GM03348 (cell line): ENCODE measurements at places on chromosomes 16 and 17.

- no peak for DNase-seq
Measured at GRCh38 chr17:57432507-57433277, 176.4 kb downstream of the MSI2 start.

DNA sequence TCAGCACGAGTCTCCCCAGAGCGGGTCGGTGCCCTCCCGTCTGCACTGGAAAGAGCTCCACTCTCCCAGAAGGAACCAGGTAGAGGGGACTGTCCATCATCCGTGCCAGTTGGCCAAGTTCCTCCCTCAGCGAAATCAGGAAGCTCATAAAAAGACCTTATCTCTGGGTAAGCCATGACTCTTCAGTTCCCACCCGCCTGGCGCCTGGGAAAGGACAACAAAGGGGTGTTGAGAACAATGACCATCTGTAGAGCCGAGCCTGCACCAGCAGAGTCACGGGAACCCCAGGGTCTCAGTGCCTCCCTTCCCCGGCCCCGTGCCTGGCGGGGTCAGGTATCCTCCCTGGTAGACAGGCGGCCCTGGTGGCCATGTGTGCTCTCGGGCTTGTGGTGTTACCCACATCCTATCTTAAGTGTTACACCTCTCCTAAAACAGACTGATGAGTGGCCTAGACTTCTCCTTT is 190.7 kb downstream of the AXIN2 start:
- DNase-seq: no peak

DNA sequence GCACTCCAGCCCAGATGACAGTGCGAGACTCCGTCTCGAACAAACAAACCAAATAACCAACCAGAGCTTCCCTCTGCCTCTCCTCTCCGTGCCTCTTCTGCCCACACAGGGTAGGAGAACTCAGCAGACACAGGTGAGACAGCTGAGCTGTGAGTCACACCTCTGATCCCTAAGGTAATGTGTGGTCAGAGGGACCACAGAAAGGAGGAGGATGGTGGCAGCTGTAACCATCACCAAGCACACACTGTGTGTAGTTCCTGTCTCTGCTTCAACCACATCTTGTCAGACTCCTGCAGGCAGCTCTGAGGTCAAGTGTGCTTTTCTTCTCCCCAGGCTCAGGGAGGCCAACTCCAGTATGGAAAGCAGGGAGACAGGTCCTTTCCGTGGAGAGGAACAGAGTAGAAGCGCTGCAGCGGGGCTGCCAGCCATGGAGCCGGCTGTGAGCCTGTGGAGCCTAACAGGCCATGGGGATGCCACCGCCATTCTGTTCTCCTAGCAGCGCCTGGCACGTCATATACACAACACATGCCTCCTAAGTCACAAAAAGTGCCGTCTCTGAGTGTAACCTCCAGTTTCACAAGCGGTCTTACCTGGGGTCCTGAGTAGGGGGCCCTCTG is 7.1 kb downstream of the NUDT16L1 start:
- DNase-seq: no peak

- no peak for DNase-seq
Measured at GRCh38 chr16:4886151-4886550, 38.9 kb downstream of the UBN1 start.

DNA sequence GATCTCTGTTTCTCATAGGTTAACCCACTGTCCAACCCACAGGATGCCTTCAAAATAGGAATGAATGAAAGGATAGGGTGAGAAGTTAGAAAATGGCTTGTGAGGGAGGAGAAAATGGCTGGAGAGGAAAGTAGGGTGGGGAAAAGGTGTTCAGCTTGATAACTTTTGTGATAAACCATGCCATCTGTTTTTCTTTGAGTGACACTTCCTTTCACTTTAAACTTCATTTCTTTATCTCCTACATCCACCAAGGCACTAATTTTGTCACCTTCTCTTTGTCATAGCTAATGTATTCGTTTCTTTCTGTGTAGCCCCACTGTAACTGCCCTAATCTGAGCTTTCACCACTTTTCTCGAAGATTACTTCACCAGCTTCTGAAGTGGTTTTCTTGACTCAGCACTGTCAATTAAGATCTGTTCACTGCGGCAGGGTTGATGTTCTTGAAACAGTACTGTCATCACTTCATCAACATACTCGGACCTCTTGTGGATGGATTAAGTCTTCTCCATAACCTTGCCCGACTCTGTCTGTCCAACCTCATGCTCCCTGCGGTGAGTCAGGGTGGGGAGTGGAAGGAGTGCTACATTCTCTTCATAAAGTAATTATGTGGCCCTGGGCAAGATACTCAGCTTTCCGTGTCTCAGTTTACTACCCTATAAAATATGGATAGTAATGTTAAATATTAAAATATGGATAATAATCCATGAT is 5.5 kb upstream of the KRT10 start:
- DNase-seq: no peak

DNA sequence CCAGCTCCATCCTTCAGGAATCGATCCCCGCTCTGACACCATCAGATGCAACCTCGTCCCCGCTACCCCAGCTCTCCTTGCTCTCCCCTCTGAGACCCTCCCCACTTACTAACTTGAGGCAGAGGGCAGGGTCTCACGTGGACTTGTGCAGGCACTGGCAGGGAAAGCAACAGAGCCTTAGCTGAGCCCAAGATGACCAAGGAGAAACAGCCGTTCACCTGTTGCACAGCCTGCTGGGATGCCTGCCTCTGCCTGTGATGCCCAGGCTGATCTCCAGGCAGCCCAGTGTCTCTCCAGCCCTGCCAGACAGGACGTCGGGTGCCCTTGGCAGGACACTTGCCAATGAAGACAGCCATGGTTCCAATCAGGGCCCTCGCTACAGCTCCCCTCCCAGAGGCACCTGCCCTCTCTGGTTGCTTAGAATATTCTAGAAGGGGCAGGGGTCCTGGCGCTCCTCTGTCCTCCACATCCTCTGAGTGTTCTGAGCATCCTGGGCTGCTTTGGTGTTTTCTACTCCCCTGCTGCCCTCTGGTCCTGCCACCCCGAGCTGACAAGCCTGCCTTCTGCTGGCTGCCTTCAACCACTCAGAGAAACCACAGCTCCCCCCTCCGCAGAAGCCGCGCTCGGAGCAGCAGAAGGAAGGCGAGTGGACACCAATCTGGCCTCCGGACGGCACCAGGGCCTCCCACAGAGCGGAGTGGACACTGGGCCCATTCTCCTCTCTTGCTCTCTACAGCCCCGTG is 6.7 kb downstream of the CEP295NL start:
- DNase-seq: no peak

GRCh38 chr16:76943921-76944320 is 247.1 kb upstream of the MON1B start:
- DNase-seq: no peak

- no peak for DNase-seq
Measured at GRCh38 chr17:155576-155975, 18.2 kb downstream of the SCGB1C2 start.

DNA sequence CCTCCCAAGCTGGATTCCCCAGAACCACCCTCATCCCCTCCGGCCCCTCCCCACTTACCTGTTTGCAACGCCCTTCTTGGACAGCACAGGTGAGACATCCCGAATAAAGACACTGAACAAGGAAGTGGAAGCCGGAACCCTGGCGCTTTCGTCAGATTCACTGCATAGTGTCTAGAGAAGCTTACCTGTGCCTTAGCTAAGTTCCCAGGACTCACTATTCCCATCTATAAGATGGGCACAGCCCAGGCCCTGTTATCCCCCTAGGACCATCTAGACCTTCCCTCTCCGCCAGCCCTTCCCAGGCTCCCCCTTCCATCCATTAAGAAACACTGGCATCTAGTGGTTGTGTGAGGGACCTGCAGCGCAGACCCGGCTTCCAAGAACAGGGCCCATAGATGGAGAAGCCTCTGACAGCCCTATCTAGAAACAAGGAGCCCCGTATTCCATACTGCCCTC is 26.9 kb upstream of the RPL38 start:
- peak; percentile 85 for DNase-seq

- no peak for DNase-seq
Measured at GRCh38 chr17:17725011-17725751, 43.9 kb downstream of the RAI1 start.

DNA sequence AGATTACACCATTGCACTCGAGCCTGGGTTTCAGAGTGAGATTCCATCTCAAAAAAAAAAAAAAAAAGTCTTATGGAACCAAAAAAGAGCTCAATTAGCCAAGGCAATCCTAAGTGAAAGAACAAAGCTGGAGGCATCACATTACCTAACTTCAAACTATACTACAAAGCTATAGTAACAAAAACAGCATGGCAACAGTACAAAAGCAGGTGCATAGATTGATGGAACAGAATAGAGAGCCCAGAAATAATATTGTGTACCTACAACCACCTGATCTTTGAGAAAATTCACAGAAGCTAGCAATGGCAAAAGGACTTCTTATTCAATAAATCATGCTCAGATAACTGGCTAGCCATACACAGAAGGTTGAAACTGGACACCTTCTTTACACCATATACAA is 24.7 kb upstream of the CCL2 start:
- DNase-seq: no peak

DNA sequence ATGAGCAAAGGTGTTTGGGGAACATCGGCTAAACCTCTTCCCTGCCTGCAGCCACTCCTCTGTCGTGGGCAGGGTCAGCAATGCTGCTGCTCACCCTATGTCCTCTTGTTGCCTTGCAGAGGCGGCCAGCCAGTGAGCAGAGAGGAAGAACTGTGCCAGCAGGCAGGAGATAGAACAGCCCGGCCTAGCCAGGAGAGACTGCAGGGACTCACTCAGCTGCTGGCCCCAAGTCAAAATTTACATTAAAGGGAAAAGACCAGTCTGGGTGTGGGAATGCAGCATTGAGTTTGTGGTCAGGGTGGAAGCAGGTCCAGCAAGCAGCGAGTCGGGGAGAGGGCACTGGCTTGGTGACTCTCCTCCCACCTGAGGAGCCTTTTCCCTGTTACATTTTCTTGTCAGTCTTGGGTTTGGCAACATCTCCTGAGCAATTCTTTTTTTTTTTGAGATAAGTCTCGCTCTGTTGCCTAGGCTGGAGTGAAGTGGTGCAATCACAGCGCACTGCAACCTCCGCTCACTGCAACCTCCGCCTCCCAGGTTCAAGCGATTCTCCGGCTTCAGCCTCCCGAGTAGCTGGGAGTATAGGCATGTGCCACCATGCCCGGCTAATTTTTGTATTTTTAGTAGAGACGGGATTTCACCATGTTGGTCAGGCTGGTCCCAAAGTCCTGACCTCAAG is 22.7 kb downstream of the LIG3 start:
- no peak for DNase-seq

DNA sequence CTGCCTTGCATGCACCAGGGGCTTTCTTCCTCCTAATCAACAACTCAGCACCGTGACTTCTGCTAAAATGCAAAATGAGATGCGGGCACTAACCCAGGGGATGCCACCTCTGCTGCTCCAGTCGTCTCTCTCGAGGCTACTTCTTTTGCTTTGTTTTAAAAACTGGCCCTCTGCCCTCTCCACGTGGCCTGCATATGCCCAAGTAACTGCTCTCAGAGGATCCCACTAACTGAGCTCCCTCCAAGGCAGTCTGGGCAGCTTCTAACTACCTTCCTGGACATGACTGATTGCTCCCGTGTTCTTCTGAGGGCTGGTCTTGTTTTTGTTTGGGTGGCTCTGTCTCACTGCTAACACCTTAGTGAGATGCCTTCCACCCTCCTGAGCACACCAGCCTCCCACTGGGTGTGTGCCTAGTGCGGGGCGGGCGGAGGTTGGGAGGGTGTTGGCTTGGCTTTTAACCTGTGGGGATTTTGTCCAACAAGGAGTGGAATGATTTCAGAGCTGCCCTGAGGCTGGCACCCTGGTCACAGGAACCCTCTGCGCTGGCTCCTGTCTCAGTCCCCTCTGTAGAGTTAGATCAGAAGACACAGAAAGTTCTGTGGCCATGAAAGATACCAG is 8.9 kb upstream of the LGALS9 start:
- DNase-seq: peak; percentile 34

DNA sequence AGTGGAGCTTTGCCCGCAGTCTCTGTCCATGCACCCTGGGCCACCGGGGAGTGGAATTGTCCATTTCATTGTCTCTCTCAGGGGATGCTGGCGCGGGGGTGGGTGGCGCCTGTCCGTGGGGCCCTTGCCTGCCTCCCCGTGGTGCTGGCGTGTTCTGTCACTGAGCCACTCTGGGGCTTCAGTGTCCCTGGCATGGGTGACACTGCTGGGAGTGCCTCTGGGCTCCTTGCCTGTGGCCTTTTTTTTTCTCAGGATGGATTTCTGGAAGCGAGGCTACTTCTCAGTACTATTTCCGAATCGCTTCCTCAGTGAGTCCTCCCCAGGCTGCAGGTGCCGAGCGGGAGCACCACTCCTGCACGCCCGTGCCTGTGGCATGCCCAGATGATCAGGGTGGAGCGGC is 55.0 kb downstream of the PDPK1 start:
- DNase-seq: no peak

GRCh38 chr17:29119265-29119664 is 60.9 kb downstream of the MYO18A start:
- DNase-seq: no peak

GRCh38 chr17:6365200-6365943 is 69.5 kb downstream of the AIPL1 start:
- DNase-seq: no peak

- no peak for DNase-seq
Measured at GRCh38 chr17:77330602-77331081, 189.9 kb downstream of the SEC14L1 start.

DNA sequence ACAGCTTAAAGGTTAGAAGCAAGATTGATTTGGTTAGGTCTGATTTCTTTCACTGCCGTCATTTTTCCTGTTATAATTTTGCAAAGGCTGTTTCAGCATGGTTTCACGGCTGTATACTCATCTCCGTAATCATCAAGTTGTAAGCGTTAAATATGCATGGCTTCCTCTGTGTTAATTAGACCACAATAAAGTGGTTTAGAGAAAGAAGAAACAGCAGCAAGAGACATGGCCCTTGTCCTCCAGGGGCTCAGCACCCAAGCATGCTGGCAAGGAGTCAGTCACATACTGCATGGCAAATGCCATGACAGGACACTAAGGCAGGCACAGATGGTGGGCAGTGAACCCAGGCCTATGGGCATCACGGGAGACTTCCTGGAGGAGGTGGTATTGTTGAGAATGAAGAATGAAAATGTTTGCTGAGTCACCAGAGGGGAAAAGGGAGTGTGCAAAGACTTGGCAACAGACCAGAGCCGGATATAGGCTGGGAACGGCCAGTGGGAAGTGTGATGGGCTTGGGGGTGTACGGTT is 61.4 kb upstream of the PLCG2 start:
- no peak for DNase-seq

DNA sequence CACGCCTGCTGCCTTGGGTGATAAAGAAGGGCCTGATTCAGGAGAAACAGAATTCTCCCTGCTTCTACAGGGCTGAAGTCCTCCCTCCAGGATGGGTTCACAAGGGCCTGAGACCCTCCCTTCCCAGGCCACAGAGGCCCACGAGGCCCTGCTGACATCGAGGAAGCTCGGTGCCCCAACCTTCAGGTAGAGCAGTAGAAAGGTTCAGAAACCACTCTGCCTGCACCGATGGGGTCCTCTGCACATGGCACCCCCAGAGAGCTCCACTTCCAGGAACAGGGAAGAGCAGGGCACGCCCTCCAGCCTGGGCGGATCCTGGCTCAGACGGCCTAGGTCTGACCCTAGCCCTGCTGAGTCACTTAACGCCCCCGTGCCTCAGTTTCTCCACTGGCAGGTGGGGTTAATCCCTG is 773 bp downstream of the CENPX start:
- no peak for DNase-seq

- DNase-seq: no peak
Measured at GRCh38 chr17:47785538-47786123, 36.0 kb downstream of the OSBPL7 start.

- DNase-seq: peak; percentile 71
Measured at GRCh38 chr16:81996664-81997509, 14.4 kb downstream of the SDR42E1 start.
